ENCODE measurements at places on chromosomes 1 and 21.

- no peak for DNase-seq
Measured at GRCh38 chr1:231053493-231054162, 13.6 kb upstream of the FAM89A start.

DNA sequence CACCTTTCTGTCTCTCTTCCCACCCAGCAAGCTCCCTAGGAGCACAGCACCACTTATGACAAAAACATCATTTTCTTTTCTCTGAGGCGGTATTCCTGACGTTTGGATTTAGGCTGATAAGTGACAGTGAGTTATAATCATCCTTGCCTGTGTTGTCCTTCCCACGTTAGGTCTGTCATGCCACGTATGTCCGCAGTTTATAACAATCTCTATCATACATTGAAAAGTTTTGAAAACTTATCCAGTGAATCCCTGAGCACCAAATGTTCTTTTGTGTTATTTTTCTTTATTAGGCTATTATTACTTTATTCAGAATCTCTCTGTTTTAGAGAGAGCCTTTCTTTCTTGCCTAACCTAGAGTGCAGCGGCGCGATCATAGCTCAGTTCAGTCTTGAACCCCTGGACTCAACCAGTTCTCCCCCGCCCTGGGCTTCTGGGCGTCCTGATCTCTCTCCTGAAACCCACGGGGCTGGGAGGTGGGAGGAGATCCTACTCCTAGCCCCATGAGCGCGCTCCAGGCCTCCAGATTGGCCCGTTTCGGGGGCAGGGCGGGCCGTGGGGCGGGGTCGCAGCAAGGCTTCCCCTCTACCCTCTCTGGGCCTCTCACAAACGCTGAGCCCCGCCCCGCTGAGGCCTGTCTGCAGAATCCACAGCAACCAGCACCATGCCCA lies at the start of gene GSTM2:
TSS of gene GSTM2 (plus strand) at position 606 of the 671 bp plus-strand sequence. CDS start at position 665, 59 bp downstream.
- peak; percentile 65 for DNase-seq

- DNase-seq, result no peak
Measured at GRCh38 chr1:25116832-25117231, 115.5 kb downstream of the SYF2 start.

GRCh38 chr1:30315185-30315960 lies 408.0 kb downstream of the MATN1 start:
- DNase-seq, result no peak

- DNase-seq, result no peak
Measured at GRCh38 chr1:220827445-220828178, 40.9 kb downstream of the MTARC1 start.

- no peak for DNase-seq
Measured at GRCh38 chr1:37299216-37299615, 175.2 kb upstream of the ZC3H12A start.

DNA sequence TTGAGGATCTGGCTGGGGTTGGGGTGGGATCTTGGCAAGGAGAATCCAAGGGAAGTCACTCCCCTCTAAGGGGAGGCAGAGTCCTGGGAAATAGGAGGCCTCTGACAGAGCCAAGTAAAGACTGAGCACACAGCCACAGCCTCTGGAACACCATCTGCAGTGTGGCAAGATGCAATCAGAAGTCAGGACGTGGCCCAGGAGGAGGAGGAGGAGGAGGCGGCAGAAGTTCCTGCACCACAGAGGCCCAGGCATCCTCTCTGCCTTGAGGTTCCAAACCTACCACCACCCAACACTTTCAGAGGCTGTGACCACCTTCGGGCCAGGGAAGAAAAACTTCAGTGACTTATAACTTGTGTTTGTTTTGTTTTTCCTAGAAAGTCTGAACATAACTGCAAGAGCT lies 23.7 kb upstream of the KCNE2 start:
- no peak for DNase-seq

- no peak for DNase-seq
Measured at GRCh38 chr1:215226757-215227156, 144.2 kb downstream of the KCNK2 start.

Data from stimulated activated CD4-positive, alpha-beta T cell treated with anti-CD3 and anti-CD28 coated beads, Interleukin-1b, Interleukin-23, amount 100 ng/mL, for 24 hours (primary cell).